ENCODE measurements at places on chromosomes 7 and 10.

- DNase-seq = no peak
Observed at GRCh38 chr10:131402771-131403650, 91.5 kb upstream of the TCERG1L start.

- no peak for DNase-seq
Observed at GRCh38 chr10:11604865-11605650, 6.4 kb downstream of the USP6NL start.

GRCh38 chr7:2354939-2355704, 495 bp downstream of the EIF3B start:
- no peak for DNase-seq

DNA sequence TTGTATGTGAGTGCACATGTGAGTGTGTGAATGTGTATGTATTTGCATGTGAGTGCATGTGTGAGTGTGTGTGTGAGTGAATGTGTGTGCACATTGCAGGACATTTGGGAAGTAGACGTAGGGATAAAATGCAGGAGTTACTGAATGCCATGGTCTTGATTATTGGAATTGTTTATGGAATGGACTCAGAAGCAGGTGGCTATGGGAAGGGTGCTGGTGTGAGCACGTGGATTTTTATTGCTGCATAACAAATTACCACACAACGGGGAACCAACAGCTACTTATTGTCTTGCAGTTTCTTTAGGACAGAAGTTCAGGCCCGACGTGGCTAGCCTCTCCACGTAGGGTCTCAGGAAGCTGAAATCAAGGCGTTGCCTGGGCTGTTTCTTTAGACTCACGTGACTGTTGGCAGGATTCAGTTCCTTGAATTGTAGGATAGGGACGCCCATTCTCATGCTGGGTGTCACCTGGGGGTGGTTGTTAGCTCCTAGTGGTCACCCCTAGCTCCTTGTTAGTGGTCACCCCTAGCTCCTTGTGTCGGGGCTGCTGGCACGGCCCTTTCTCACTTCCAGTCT, 48.3 kb upstream of the ZNF32 start:
- no peak for DNase-seq

- DNase-seq = no peak
Observed at GRCh38 chr7:77370606-77371005, 45.5 kb downstream of the GSAP start.

Data from NCI-H460 (cell line).